AG09319 (cell line): ENCODE measurements at places on chromosomes 5 and 9.
A peak's percentile ranks its signal among the peaks of the same experiment; 100 is the strongest.

GRCh38 chr9:106830527-106831150 is 32.3 kb upstream of the ZNF462 start:
- DNase-seq: no peak

- no peak for DNase-seq
These were observed 665 bp upstream of the BTF3 start for GRCh38 chr5:73497497-73498056.

DNA sequence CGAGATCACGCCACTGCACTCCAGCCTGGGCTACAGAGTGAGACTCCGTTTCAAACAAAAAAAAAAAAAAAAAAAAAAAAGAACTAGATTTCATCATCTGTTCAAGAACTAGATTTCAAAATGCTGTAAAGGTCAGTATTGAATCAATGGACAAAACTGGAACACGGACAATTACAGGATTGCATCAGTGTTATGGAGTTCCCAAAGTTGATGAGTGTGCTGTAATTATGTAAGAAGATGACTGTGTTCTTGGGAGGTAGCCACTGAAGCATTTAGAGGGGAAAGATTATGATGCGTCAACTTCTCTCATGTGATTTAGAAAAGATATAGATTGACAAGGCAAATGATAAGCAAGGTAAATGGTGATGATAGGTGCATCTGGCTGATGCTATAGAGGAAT is 6.5 kb downstream of the FAM240B start:
- DNase-seq: peak; percentile 68

- no peak for DNase-seq
These were observed 524.8 kb downstream of the PRR16 start for GRCh38 chr5:120988941-120989340.

GRCh38 chr5:176995896-176996767 is 10.4 kb downstream of the UIMC1 start:
- DNase-seq: no peak

GRCh38 chr5:5209089-5209488 is 69.0 kb downstream of the ADAMTS16 start:
- DNase-seq: no peak

DNA sequence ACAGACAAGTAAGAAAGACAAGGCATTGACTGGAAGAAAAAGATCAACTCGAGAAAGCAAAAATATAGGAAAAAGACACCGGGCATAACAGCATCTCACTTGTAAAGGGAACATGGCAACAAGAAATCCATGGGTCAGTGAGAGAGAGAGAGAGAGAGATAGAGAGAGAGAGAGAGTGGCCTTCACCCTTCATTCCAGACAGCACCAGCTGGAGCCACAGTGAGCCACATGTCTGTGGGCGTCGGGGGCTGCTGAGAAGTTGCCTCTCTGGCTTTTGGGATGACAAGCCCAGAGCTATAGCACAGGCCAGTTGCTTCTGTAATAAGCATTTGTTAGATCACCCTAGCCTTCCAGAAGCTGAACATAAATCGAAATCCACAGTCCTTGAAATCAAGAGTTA is 20.3 kb upstream of the ENC1 start:
- DNase-seq: no peak

- DNase-seq: no peak
These were observed 37.3 kb downstream of the KCTD16 start for GRCh38 chr5:144207875-144208444.

DNA sequence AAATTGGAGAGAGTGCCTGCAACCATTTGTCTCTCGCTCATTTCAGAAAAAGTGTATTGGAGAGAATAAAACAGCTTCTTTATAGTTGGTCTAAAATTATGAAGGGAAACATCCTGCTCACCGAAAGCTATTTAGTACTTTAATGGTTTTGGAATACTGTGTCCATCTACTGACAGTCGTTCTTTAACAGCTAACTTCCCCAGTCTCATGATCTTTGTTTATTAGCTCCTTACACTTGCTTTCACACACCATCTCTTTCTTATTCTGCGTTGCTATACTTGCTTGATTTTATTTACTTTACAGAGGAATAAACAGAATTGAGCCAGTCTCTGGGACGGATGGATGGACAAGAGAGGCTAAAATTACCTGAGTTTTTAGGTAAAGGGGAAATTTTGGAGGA is 229.3 kb downstream of the CCDC171 start:
- no peak for DNase-seq
